ENCODE measurements at places on chromosomes 7 and 10.

- DNase-seq, result no peak
Observed at GRCh38 chr10:30897547-30897946, 134.1 kb downstream of the ZNF438 start.

GRCh38 chr10:68559841-68560185 is 324 bp upstream of the TET1 start:
- no peak for DNase-seq

DNA sequence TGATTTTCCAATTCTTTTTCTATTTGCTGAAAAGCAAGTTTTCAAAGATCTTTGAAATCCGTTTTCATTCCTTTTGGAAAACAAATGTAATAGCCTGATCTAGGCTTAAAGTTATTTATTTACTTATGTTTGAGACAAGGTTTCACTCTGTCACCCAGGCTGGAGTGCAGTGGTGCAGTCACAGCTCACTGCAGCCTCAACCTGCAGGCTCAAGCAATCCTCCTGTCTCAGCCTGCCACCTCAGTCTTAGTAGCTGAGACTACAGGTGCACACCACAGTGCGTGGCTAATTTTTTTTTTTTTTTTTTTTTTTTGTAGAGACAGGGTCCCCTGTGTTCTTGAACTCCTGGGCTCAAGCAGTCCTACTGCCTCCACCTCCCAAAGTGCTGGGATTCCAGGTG is 4.6 kb downstream of the ST7 start:
- no peak for DNase-seq

GRCh38 chr10:112532189-112532588 is 85.2 kb downstream of the VTI1A start:
- no peak for DNase-seq

DNA sequence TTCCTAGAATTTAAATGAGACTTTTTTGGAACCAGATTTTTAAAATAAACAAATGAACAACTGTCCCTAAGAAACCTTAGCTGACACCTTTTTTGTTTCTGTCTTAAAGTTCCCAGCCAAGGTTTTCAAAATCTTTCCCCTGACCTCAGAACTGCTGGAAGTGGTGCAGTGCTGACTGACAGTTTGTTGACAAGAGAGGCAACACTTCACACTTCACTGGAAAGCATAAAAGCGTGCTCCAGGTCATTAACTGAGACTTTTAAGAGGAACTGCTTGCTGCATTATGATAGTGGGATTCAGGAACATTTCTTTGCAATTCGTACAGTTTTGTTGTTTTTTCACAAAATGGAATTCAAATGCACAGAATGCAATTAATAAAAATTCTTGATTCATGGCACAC is 36.2 kb downstream of the SYPL1 start:
- no peak for DNase-seq

DNA sequence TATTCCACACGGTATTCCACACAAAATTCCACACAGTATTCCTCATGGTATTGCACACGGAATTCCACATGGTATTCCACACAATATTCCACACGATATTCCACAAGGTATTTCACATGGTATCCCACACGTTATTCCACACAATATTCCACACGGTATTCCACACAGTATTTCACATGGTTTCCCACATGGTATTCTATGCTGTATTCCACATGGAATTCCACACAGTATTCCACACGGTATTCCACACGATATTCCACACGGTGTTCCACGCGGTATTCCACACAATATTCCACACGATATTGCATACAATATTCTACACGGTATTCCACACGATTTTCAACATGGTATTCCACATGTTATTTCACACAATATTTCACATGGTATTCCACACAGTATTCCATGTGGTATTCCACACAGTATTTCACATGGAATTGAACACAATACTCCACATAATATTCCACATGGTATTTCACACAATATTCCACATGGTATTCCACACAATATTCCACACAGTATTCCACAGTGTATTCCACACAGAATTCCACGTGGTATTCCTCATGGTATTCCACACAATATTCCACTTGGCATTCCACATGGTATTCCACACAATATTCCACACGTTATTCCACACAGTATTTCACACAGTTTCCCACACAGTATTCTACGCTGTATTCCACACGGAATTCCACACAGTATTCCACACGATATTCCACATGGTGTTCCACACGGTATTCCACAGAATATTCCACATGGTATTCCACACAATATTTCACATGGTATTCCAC is 136.0 kb upstream of the CHST15 start:
- no peak for DNase-seq

DNA sequence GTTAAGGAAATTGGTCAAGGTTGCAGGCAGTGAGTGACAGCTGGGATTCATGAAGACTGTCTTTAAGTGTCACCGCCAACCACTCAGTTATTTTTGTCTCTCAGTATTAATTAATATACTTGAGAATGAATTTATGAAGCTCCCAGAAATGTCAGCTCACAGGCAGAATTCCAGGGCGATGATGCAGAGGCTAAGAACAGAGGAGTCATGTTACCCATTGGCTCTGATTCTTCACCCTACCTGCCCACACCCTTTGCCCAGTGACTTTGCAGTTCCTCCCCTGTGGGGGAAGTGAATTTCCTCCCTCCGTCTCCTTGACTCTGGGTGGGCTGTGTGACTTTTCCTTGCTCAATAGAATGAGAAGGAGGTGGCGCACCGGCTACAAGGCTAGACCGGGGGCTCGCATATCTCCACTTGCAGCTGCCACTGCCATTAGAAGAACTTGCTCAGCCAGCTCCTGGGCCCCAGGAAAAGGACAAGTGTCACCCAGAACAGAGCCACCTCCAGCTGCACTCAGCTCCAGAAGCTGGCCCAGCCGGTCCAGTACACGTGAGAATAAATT is 157.1 kb upstream of the PRKCQ start:
- no peak for DNase-seq

GRCh38 chr10:7560519-7560918 is 106.2 kb downstream of the ITIH5 start:
- no peak for DNase-seq

DNA sequence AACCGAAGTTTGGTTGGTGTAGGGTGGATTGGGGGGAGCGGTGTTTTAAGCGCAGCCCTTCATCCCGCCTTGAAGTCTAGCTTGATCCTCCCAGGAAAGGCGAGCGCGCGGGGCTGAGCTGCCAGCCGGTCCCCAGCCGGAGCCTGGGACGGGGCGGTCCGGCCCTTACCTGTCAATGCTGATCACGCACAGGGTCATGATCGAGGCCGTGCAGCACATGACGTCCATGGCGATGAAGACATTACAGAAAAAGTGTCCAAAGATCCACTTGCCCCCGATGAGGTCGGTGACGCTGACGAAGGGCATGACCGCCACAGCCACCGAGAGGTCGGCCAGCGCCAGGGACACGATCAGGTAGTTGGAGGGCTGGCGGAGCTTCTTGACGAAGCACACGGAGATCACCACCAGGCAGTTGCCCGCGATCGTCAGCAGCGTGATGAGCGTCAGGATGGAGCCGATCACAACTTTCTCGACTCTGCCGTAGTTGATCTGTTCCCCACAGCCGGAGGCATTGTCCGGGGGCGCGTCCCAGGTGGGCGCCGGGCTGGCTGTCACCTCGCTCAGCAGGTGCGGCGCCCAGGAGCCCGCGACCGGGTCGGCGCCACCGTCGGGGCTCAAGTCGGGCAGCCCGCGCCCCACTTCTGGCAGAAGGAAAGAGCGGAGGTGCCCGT is 740 bp downstream of the HTR7 start:
- peak; percentile 24 for DNase-seq

GRCh38 chr10:66782144-66782543 is 143.7 kb upstream of the LRRTM3 start:
- DNase-seq, result no peak

DNA sequence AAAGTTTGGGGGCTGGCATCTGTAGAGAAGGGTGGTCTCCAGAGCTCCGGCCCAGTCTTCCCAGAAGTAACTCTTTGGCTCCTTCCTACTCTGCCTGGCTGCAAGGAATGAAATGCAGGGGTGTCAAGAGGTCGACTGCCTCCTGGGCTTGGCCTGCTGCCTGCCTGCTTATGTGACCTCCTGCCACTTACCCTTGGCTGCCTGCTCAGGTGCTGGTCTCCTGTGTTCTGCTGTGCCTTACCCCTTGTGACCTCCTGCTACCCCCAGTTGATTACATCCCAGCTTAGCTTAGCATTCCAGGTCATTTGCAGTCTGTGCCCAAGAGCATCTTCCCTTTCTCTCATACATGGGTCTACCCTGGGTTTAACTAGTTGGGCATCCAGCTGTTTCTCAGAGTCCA is 180.2 kb downstream of the PTPN20 start:
- DNase-seq, result no peak

DNA sequence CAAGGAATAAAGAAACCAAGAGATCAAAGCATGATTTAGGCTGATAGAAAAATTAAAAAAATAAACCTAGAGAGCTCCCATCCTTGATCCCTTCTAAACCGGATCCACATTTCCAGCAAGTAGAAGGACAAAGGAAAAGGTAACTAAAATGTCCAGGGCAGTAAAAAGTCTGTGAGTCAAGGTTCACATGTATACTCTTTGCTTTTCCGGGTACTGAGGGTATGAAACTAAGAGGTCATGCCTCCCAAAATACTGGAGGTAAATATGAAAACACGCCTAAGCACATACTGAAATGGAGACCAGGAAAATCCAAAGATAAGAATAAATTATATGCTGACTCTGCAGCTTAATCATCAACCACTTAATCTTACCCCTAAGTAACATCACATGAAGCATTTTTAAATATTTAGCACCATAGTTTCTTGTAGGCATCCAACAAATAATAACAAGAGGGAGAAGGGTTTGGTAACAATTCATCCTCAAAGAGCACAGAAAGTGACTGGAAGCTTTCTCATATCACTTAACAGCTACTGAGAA is 35.4 kb downstream of the JAZF1 start:
- no peak for DNase-seq

DNA sequence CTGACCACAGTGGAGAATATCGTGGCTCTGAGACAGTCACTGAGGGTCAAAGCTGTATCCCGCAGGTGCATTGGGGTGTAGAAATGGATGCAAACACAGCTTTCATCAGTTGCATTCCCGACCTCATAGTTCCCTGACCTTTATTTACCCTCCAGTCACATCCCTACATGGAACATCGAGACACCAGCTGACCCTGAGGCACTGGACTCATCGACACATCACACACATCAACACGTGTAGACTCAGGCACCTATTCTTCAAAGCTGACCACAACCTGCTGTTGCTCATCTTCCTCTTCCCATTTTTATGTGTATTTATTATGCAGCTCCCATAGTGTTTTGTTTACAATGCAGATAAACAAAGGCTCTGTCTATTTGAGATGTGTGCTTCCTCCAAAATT is 396.9 kb upstream of the NRP1 start:
- no peak for DNase-seq

- no peak for DNase-seq
Observed at GRCh38 chr7:116436305-116436826, 63.2 kb upstream of the CAV2 start.

DNA sequence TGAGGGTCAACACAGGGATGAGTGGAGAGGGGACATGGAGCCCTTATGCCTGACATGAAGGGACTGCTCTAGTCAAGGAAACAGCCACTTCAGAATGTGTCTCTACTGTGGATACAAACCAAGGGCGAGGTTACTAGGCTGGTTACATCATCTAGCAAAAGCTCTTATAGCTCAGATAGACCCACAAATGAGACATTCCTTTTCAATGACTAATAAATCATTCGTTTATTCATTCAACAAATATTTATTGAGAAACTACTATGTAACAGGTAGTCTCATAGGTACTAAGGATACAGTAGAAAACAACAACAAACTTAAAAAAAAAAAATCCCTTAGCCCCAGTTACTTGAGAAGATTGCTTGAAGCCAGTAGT is 219.5 kb downstream of the KIAA1217 start:
- no peak for DNase-seq

GRCh38 chr7:73893342-73894101 is 32.6 kb downstream of the TMEM270 start:
- no peak for DNase-seq

DNA sequence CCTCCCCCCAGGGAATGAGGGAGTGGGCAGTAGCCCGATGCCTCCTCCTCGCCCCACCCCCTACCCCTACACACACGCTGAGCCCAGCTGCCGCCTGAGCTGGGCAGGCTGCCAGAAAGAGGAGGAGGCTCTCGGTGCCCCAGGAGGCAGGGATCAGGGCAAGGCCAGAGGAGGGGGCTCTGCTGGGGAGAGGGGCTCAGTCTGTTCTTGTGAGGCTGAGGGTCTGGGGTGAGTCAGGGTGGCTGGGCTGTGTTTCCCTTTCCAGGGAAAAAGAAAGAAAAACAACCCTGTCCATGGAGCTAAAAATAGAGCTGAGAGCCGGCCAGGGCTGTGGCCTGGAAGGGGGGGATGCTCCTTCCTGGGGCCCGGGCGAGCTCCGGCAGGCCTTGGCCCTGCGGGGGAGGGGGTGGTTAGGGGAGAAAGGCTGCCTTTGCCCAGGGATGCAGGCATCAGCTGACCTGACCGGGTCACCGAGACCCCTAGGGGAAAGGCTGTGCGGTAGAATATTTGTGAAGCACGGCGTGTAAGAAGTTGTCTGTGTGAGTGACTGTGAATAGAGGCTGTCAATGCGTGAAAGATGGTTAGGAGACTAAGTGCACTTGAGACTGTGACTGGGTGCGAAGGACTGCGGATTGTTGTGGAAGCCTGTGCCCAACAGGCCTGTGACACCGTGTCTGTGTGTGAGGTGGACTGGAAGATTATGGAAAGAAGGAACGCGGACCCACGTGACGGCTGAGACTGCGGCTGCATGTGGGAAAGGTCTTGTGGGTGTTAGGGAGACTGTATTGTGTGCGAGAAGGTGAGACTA is 1.2 kb upstream of the LZTS2 start:
- DNase-seq, result peak; percentile 80

DNA sequence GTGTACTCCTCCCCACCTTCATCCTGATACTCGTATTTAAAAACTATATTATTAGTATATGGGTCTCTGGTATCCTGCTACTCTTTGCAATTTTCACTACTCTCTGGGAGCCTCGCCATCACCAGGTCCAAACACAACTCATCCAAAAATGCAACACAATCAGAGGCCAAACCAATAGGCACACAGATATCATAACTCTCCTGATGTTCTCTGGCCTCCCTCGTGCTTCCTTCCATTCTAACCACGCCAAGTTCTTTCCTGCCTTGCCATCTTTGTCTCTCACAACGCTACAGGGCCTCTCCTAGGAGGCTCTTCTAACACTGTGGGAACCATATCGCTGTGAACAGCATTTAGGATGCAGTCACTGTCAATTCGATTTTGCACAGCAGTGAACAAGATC is 7.3 kb downstream of the RHEB start:
- DNase-seq, result no peak

DNA sequence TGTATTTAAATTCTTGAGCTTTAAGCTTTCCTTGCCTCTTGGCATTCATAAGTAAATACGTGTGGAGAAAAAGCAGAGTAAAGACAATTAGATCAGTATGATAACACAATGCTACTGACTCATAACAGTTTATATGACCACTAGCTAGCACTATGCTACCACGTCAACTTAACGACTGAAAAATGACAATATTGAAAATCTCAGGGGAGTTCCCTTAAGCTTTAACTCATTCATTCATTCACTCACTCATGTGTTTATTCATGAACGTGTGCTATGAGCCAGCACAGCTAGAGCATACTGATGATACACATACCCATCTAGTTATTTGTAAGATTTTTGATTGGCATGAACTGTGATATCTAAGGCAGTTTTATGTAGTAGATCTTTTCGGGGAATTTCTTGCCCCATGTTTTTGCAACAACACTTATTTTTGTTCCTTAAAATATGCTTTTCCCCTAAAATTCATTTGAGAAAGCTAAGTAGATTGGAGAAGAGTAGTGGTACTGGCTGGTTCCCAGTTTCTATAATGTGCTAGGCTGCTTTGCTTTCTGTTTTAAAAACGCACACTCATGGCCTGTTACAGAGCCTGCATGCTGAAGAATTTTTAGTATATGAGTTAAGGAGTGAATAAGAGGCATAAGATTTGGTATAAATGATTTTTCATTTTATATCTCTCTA is 57.4 kb upstream of the ACBD5 start:
- DNase-seq, result no peak

Measured in CD4-positive, alpha-beta T cell treated with Interleukin-6 for 4 hours (primary cell).